ENCODE measurements at places on chromosomes 16 and 17.

DNA sequence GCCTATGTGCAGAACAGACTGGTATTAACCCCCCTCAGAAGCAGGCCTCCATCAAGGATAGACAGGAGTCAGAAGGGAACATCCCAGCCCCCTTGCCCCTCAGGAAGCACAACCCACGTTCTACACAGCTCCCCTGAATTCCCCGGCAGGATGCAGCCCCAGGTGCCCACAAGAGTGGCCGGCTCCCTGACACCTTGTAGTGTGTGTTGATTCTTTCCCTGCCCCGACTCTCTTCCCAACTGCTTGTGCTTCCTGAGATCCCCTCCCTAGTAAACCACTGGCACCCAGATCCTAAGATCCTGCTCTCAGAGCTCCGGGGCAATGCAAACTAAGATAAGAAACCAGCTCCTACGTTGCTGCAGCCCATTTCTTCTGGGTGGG lies 34.8 kb upstream of the LITAF start:
- no peak for DNase-seq

GRCh38 chr16:31501226-31501965 lies 6.8 kb downstream of the RUSF1 start:
- DNase-seq = no peak

- no peak for DNase-seq
Measured at GRCh38 chr17:62832405-62832804, 24.3 kb upstream of the MARCHF10 start.

- no peak for DNase-seq
Measured at GRCh38 chr16:8975039-8975438, 11.3 kb upstream of the USP7 start.

GRCh38 chr16:53465606-53466280 lies 31.5 kb downstream of the RBL2 start:
- DNase-seq = no peak

GRCh38 chr17:56909742-56910508 lies 3.9 kb downstream of the TRIM25 start:
- DNase-seq = no peak

GRCh38 chr17:43987131-43988021 lies 17.0 kb upstream of the NAGS start:
- no peak for DNase-seq

DNA sequence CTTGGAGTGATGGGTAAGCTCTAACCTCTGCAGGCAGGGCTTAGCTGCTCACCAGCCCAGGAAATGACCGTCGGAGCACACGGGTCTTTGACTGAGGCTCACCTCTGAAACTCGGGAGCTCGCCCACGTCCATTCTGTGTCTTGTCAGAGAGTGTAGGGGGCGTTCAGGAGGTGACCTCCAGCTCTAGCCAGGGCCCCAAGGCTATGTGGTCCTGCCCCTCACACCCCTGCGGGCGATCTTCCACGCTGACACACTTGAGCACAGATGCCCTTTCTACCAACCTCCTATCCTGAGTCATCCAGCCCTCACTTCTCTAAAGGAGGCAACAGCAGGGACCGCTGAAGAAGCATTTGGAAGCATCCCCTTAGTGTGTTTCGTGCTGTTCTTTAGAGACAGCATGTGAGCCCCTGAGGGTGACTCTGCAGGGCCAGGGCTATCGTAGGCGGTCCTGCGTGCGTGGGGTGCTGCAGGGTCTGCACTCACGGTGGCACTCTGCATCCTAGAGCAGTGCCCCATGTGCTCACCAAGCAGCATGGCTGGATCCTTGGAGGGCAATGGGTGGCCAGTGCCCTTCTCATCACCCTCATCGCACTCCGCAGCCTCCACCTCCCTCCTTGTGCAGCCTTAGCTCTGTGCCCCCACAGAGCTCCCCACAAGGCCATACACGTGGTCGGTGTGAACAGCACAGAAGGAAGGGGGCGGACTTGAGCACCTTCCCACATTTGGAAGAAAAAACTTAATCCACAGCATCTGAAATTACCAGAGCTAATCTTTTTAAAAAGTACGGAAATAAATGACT lies 33.8 kb downstream of the SLC47A1 start:
- no peak for DNase-seq

DNA sequence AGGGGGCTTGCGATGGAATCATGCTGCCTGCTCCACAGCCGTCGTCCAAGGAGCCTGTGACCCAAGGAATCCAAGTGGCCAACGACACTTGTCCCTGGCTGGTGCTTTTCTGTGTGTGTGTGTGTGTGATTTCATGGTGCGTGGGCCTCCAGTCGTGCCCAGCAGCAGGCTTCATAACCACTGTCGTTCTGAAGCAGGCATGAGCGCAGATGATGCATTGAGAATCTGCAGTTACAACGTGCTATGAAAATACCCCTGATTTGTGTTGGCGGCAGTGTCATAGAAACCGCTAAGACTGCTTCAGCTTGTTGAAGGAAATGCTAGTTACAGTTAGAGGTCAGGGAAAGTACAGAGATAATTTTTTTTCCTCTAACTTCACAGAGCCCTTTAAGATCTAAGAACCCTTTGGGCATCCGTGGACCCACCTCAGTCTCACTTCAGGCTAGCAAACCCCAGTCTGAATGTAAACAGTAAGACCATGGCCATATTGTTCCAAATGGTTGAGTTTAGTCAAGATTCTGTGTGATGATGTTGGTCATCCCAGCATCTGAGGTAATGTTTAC lies 15.6 kb downstream of the C16orf90 start:
- DNase-seq = no peak

- no peak for DNase-seq
Measured at GRCh38 chr16:84080378-84080777, 36.4 kb downstream of the MBTPS1 start.

DNA sequence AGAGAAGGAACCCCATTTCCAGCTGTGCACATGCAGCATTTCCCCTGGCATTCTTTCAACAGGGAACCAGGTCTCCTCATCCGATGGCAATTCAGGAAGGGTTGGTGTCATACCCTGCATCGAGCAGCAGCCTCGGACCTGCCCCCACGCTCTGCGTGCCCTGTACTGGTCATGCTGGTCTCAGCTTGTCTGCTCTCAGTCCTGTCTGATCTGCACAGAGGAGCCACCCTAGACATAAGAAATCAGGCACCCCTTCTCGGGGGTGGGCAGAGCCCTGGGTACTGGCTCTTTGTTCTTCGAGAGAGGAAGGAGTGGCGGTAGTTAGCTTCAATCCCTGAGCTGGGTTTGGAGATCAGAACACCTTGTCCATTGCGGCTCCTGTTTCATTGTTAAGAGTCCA lies 162.0 kb upstream of the RPH3AL start:
- no peak for DNase-seq

DNA sequence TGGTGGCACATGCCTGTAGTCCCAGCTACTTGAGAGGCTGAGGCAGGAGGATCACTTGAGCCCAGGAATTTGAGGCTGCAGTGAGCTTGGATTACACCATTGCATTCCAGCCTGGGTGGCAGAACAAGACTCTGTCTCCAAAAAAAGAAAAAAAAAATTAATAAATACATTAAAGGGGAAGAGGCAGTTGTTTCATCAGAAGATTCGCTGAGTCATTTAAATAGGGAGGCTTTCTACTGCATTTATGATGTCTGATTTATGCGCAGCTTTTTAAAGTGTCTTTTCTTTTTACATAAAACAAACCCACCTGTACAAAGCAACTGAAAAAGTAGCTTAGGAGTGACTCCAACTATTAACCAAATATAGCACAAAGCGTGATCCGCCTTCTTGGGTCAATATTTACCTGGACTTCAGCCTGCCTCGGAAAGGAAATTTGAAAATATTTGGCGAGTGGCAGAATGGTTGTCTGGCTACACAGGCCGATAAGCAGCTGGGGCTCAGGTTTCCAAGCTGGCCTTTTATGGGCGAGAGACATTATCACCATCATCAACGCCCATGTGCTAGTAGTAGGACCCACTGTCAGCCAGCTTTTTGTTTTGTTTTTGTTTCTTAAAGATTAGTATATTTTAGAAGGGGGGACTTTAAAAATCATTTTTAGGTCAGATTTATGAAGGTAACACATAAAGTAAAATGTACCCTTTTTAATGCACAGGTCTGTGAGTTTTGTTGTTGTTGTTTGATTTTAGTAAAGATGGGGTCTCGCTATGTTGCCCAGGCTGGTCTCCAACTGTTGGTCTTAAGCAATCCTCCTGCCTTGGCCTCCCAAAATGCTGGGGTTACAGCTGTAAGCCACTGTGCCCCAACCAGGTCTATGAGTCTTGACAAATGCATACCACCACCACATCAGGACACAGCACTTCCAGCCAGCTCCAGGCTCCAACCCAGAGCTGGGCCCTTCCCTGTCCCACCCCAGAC lies 42.5 kb upstream of the RASD1 start:
- no peak for DNase-seq

DNA sequence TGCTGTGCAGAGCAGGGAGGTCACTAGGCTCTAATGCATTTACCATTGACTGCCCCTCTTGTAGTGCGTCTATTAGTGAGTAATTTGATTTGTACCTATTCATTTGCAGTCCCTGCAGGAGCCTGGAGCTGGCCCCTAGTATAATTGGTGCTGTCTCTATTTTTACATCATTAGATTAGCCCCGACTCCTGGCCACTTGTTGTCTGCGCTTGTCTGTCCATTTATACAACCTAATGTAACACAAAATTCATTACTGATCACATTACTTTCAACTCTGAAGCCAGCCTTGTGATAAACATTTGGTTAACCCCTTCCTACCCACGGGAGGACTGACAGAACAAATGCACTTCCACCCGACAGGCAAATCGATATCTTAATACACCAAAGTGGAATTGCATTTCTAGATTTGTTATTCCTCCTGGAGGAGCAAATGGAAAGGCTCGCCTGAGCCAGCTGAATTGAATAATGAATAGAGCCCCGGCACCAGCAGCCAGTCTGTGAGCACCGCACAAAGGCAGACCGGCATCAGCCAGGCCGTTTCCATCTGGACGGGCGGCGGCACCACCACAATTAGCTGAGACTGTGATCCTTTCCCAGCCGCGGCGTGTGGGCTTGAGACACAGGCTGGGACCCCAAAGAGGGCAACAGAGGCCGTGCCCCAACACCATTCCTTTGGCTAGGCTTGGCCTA lies 18.7 kb upstream of the TBX2 start:
- DNase-seq = no peak

DNA sequence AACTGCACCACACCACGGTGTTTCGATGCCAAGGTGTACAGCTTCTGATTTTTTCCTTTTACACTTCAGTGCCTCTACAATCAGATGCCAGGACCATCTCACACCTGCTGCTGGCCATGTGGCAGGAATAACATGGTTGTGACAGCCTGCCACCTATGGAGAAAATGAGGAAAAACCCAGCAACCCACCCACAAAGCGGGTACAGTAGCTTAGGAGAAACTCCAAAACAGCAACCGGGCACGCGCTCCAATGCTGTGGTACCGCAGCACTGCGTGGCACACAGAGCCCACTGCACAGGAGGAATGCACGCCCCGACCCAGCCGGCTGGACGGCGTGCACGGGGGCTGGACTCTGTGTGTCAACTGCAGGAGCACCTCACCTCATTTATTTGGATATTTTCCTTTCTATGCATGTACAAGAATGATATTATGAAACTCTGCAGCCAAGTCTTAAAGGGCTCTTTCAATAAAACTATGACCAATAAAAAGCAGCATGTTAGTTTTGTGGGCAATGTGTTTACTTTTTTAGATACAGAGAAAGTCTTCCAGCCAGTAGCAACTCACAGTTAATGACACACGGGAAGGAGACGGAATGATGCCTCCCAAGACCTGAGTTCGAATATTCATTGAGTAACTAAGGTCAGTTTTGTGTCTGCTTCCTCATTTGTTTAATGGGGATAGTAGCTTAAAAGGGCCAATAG lies 45.9 kb downstream of the MAP1LC3B start:
- DNase-seq = no peak

- no peak for DNase-seq
Measured at GRCh38 chr17:379531-380465, 27.2 kb upstream of the RPH3AL start.

DNA sequence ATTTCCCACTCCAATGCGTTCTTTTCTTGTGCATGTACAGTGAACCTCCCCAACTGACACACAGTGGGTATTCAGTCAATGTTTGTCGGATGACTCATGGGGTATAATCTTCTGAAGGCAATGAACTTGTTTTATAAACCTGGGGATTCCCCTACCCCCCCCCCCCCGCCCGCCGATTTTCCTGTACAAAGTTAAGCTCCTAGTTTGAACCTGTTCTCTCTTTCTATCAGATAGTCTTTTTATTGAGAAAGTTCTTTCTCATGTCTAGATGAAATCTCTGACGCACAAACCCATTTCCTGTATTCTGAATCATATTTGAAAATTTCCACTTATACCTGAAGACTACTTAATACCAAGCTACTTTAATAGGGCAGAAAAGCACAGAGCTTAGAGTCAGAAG lies 338.3 kb downstream of the CA10 start:
- DNase-seq = no peak

DNA sequence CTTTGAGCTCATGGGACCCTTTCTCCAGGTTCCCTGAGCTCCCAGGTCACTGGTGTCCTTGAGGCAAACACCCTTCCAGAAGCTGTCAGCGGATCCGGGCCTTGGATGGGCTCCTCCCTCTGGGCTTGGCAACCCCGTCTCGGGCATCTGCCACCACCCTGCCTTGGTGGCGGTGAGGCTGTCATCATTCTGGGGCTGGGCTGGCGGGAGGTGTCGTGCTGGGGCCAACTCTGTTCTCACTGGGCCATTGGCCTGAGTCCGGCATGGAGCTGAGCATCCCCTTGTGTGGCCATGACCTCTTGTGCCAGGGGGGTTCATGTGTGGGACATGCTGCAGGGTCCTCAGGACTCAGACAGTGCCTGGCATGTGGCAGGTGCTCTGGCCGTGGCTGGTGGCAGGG lies 197.6 kb downstream of the LAT start:
- DNase-seq = no peak

DNA sequence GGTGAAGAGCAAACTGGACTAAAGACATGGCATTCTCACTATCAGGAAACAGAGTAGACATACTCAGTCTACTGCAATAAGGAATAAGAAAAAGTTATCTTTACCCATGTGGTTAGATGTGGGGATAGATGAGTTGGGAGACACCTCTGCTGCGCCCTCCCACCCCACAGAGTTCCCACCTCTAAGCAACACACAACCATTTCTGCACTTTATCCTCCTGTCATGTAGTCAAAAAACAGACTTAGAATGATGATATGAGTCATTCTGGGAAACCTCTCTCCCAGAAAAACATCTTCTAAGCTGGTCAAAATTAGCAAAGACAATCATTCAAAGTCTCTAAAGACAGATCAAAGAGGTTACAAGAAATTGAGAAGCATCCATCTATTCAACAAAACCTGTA lies 94.9 kb downstream of the CACNG1 start:
- no peak for DNase-seq

GRCh38 chr16:85819245-85819644 lies 19.8 kb downstream of the COX4I1 start:
- peak; percentile 64 for DNase-seq

DNA sequence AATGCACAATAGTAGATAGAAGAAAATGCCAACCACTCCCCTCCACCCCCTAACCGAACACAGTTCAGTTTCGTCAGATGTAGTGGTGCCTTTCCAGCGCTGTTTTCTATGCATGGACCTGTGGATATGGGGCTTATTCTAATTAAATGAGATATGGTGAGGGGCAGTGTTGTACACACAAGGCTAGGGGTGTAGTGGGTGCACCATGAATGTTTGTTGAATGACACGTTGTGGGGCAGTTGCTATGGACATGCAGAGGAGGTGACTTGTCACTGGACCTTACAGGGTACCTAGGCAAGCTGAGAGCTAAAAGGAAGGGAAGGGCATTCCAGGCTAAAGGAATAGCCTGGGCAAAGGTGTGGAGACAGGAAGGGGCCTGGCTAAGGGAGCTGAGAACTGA lies 3.4 kb downstream of the PDK2 start:
- DNase-seq = no peak

Data from GM12891 (cell line).